HS-5 (cell line): ENCODE measurements at places on chromosomes 13 and 19.
A peak's percentile ranks its signal among the peaks of the same experiment; 100 is the strongest.

GRCh38 chr19:13764821-13765394 is 586 bp downstream of the MRI1 start:
- DNase-seq: no peak

- DNase-seq: peak; percentile 56
These were observed 1505.1 kb upstream of the SLC10A2 start for GRCh38 chr13:104571161-104571892.

- DNase-seq: no peak
These were observed 1.4 kb downstream of the MYCBP2 start for GRCh38 chr13:77325371-77325980.

DNA sequence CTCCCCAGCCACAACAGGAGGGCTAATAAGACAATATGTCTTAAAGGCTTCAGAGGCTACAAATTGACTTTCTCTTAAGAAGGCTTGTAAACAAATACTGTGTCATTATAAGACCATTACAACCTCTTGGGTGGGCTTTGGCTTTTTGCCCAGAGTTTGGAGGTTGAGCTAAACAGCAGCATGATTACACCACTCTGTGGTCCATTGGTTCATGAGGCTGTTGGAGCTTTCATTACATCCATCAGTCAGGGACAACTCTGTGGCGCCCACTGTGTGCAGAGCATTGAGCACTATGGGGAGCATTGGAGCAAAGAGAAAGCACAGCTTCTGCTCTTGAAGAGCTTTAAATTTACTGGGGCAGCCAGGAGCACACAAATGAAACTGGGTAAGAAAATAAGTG is 75.9 kb downstream of the TNFSF11 start:
- no peak for DNase-seq

- DNase-seq: no peak
These were observed 1.0 kb downstream of the GRIK5 start for GRCh38 chr19:42068756-42069571.

- no peak for DNase-seq
These were observed 54.3 kb downstream of the GGACT start for GRCh38 chr13:100534147-100534843.

- DNase-seq: no peak
These were observed 13.6 kb upstream of the IFT88 start for GRCh38 chr13:20553311-20553710.

DNA sequence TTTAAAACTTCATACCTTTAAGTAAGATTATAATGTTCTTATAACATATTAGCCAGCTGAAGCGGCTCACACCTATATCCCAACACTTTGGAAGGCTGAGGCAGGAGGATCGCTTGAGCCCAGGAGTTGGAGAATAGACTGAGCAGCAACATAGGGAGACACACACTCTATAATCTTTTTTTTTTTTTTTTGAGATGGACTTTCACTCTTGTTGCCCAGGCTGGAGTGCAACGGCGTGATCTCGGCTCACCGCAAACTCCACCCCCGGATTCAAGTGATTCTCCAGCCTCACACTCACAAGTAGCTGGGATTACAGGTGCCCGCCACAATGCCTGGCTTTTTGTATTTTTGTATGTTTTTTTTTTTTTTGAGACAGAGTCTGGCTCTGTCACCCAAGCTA is 37.3 kb downstream of the SPRYD7 start:
- DNase-seq: no peak
